ENCODE measurements at places on chromosomes 7 and 10.

GRCh38 chr10:73552819-73553715 is 38.1 kb downstream of the USP54 start:
- H3K36me3 ChIP-seq, result no peaks in the 10 kb centered on the region
- no peak for DNase-seq
- H3K27ac ChIP-seq, result no peak overlapping the region
- H3K4me1 ChIP-seq, result no peaks in the 10 kb centered on the region
- H3K27me3 ChIP-seq, result no peaks in the 10 kb centered on the region
- no peak overlapping the region for H3K4me3 ChIP-seq

DNA sequence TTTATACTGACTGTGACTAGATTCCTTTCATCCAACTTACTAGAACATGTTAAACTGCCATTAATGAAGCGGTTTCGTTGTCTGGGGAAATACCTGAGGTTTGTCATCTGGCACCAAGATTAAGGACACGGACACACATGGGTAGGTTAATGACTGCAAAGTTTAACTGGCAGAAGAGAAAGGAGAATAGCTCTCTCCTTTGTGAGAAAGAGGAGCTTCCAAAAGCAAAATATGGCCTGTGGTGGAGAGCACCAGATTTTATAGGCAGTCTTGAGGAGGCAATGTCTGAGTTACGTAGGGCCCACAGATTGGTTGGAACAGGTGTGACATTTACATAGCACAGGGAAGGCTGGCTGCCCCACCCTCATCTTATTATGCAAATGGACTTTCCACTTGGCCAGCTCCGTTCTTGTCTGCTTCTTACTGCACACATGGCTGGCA is 1193.0 kb upstream of the CELF2 start:
- no peak for DNase-seq
- H3K4me1 ChIP-seq, result no peaks in the 10 kb centered on the region
- no peak overlapping the region for H3K4me3 ChIP-seq
- H3K27ac ChIP-seq, result no peak overlapping the region
- no peaks in the 10 kb centered on the region for H3K36me3 ChIP-seq

DNA sequence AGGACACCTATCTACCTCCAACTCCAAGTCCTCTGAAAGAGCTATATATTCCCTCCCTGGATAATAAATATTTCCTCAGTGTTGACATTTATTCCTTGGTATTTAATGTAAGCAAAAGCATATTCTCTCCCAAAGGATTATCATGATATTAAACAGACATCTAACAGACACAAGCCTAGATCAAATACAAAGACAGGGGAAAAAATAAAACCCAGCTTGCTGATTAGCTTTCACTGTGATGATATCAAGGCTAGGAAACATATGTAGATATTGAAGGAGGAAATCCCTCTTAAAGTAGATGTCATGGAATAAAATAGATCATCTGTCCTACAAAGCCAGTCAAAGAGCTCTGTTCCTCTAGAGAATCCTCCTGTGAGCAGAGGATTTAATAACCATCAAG is 95.2 kb downstream of the CRPPA start:
- H3K27ac ChIP-seq, result no peak overlapping the region
- H3K36me3 ChIP-seq, result no peaks in the 10 kb centered on the region
- DNase-seq, result no peak
- H3K4me3 ChIP-seq, result no peak overlapping the region
- no peaks in the 10 kb centered on the region for H3K4me1 ChIP-seq

DNA sequence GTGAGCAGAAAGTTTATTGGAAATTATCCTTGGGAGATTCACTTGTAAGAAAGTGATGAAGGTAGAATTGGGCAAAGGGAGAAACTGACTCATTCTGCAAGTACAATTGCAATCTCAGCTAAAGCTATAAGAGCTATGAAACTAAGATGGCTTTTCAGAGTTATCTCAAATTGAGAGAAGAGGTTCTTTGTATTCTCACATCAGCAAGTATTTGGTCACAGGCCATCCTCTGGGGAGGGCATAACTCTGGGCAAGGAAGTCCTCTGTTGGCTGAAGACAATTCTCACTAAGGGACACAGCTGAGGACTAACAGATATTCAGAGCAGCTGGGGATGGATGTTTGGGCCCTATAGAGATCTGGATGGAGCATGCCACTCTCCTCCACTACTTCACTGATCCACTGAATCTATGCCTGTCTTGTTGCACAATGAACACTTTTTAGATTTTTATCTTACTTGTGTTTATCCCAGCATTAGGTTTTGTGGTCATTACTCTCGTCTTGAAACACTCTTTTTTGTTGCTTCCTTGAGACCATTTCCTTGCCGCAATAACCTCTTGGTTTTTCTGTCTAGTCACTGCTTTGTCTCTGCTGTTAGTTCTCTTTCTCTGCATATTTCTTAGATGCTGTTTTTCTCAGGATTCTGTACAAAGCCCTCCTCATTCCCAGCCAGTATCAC is 115.1 kb downstream of the GNAI1 start:
- no peaks in the 10 kb centered on the region for H3K27me3 ChIP-seq
- H3K36me3 ChIP-seq, result no peaks in the 10 kb centered on the region
- DNase-seq, result no peak
- H3K27ac ChIP-seq, result no peak overlapping the region
- peaks cover 5% of the 10 kb centered on the region for H3K4me1 ChIP-seq
- no peak overlapping the region for H3K4me3 ChIP-seq

DNA sequence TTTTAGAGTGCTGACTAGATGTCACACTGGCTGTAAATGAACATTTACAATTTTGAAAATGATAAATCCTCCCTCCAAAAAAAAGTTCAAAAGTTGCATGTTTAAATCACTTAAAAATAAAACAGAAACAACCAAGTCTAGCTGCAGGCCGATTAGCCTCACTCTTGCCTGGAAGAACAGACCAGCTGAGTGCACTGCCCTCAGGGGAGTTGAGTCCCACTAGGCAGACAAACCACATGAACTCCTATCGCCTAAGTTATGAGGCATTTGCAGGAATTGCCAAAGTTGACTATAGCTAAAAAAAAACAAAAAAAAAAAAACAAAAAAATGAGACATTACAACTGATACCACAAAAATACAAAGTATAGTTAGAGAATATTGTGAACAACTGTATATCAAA is 510.0 kb downstream of the ANKRD7 start:
- H3K4me3 ChIP-seq, result no peak overlapping the region
- no peak for DNase-seq
- H3K4me1 ChIP-seq, result no peaks in the 10 kb centered on the region
- H3K27ac ChIP-seq, result no peak overlapping the region
- H3K36me3 ChIP-seq, result no peaks in the 10 kb centered on the region
- no peaks in the 10 kb centered on the region for H3K27me3 ChIP-seq

DNA sequence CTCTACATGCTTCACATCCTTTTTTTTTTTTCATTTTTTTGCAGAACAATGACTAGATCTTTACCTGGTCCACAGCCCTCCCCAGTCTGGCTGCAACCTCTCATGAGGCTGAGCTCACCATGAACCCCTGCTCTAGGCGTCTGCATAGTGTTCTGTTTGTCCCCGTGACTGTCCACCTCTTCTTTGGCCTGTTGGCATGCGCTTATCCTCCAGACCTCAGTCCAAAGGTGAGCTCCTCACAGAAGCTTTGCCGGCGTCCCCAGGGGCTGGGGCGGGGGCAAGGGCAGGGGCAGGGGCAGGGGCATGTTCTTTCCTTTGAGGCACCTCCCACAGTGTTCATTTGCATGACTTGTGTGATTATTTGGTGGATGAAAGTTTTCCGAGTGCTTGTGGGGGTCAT is 218.4 kb upstream of the ZNF32 start:
- no peaks in the 10 kb centered on the region for H3K36me3 ChIP-seq
- no peak overlapping the region for H3K27ac ChIP-seq
- H3K27me3 ChIP-seq, result no peaks in the 10 kb centered on the region
- no peak overlapping the region for H3K4me3 ChIP-seq

- H3K27me3 ChIP-seq, result peaks cover 33% of the 10 kb centered on the region
- no peak overlapping the region for H3K27ac ChIP-seq
- no peak overlapping the region for H3K4me3 ChIP-seq
- H3K36me3 ChIP-seq, result no peaks in the 10 kb centered on the region
Observed at GRCh38 chr7:44327981-44328380, 2.6 kb upstream of the CAMK2B start.

DNA sequence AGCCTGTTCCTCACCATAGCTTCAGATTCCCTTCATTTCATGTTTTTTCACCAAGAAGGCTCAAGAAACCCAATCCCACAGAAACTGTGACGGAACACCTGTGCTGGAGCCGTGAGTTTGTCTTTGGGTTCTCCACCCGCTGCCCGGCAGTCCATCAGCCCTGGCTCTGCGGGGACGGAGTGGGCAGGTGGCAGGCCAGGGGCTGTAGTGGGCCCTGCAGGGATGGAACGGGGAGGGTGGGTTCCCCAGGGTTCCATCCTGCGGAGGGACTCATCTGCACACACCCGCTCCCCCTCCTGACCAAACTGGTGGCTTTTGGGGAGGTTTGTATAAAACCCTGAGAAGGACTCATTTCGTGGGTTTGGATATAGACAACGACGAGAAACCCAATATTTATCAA is 15.0 kb downstream of the CYP17A1 start:
- H3K4me1 ChIP-seq, result no peaks in the 10 kb centered on the region
- no peaks in the 10 kb centered on the region for H3K27me3 ChIP-seq
- no peak for DNase-seq
- no peaks in the 10 kb centered on the region for H3K36me3 ChIP-seq

DNA sequence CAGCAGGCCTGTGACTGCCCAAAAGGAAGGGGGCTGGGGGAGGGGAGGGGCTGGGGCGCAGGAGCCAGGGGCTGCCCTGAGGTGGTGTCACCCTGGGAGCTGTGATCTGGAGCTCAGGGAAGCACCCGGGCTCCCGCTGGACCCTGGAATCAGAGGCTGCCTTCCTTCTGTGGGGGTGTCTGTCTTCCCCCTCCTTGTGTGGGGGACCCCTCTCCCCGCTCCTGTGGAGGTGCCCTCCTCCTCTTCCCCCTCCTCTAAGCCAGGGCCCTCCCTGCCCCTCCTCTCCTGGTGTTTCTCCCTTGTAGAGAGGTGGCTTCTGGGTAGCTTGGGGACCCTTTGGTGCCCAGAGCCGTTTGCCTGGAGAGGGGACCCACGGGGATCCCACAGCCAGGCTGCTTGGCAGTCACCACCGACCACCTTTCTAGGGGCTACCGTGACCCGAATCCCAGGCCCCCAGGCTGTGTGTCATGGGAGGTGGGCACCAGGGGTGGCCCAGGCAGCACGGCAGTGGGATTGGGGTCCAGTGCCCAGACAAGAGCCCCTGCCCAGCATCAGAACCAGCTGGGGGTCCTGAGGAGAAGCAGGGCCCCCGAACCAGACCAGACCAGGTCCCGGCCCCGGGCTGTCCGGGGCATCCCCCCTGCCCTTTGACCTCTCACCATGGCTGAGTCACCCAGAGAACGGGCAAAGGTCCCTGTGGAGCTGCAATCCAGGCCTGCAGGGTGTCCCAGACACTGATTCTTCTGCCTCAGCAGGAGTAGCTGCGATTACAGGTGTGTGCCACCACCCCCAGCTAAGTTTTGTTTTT is 741 bp downstream of the PRAP1 start:
- peaks cover 40% of the 10 kb centered on the region for H3K27me3 ChIP-seq
- no peak overlapping the region for H3K4me3 ChIP-seq
- no peak for DNase-seq

- DNase-seq, result no peak
- H3K27me3 ChIP-seq, result peaks cover 11% of the 10 kb centered on the region
- H3K36me3 ChIP-seq, result no peaks in the 10 kb centered on the region
- H3K4me3 ChIP-seq, result no peak overlapping the region
- H3K27ac ChIP-seq, result no peak overlapping the region
- H3K4me1 ChIP-seq, result no peaks in the 10 kb centered on the region
Observed at GRCh38 chr7:39531818-39532217, 34.4 kb upstream of the YAE1 start.

DNA sequence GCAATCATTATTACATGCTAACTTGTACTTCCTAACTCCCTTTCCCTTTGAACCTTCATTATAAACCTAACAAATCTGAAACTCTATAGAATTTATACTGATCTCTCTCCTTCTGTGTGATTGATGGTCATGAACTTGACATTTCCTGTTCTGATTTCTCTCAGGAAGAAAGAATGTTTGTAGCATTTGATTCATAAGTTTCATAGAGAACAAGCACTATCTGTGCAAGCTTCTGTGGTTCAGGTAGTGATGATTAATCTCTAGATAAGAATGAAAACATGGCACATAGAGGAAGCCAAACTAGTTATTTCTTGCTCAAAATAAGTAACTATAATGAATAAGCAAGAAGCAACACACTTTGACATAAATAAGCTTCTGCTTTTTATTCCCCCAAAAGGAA is 34.2 kb downstream of the TFPI2 start:
- peaks cover 5% of the 10 kb centered on the region for H3K27me3 ChIP-seq
- H3K36me3 ChIP-seq, result no peaks in the 10 kb centered on the region
- H3K4me3 ChIP-seq, result no peak overlapping the region
- H3K4me1 ChIP-seq, result no peaks in the 10 kb centered on the region
- no peak for DNase-seq

DNA sequence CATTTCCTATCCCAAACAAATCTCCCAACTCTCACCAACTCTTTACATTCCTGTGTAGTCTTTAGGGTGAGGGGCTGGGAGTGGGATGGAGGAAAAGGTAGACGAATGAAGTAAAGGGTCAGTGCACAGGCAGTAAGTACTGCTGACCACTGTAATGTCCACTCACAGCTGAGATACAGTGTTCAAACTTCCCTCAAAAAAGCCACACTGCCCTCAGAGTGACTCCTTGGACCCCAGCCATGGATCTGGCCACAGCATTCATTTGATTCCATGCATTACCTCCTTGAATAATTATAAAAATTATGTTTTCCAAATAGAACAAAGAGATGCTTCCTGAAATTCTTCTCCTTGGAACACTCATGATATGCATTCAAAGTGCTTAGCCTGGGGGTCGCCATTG is 19.8 kb upstream of the HIPK2 start:
- H3K36me3 ChIP-seq, result no peaks in the 10 kb centered on the region
- no peak for DNase-seq
- H3K4me3 ChIP-seq, result no peak overlapping the region
- H3K27ac ChIP-seq, result no peak overlapping the region

GRCh38 chr7:143304938-143305337 is 11.0 kb upstream of the CLCN1 start:
- no peaks in the 10 kb centered on the region for H3K27me3 ChIP-seq
- peaks cover 45% of the 10 kb centered on the region for H3K4me1 ChIP-seq

DNA sequence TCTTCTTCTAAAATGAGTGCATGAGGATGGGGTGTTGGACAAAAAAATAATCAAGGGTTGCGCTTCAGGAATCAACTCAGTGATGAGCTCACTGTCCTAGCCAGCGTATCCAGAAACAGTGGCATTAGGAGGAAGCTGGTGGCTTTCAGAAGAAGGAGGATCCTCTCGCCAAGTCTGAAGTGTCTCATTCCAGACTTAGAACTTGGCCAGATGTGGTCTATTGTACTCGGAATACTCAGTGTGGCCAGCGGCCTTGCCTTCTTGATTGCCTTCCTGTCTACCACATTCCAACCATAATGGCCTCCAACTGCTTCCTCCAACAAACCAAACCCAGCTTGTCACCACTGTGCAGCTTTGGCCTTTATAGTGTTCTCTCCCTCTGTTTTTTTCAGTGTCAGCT is 732.4 kb downstream of the KCNMA1 start:
- no peak for DNase-seq
- no peaks in the 10 kb centered on the region for H3K4me1 ChIP-seq
- no peaks in the 10 kb centered on the region for H3K27me3 ChIP-seq

Measured in activated T-cell treated with anti-CD3 and anti-CD28 coated beads, Interleukin-2, amount 50 U/mL, for 24 hours (primary cell).